ENCODE measurements at places on chromosomes 7 and 10. TPM values are rescaled to one million over a fixed set of nuclear protein-coding genes. Genes with fewer than 3 reads are reported as not detected.

Gene TUBGCP2
- total RNA-seq = 37.7 TPM

Gene CPXM2
- 2.0 TPM for total RNA-seq

Gene HABP2
- total RNA-seq = not detected

Gene GNA12
- total RNA-seq = 8.3 TPM

Gene C10orf67
- not detected for total RNA-seq

Gene CFAP46
- total RNA-seq = 27.9 TPM

Gene ZNF273
- total RNA-seq = 9.3 TPM

Gene TBX20
- total RNA-seq = not detected

Gene HEPACAM2
- not detected for total RNA-seq

Gene IL6
- 2.4 TPM for total RNA-seq

- DNase-seq = no peak
- H3K27ac ChIP-seq = no peak overlapping the region
- peaks cover 39% of the 10 kb centered on the region for H3K4me1 ChIP-seq
- H3K4me3 ChIP-seq = no peak overlapping the region
- no peaks in the 10 kb centered on the region for H3K36me3 ChIP-seq
Observed at GRCh38 chr10:63697956-63698786, 177.0 kb downstream of the REEP3 start.

DNA sequence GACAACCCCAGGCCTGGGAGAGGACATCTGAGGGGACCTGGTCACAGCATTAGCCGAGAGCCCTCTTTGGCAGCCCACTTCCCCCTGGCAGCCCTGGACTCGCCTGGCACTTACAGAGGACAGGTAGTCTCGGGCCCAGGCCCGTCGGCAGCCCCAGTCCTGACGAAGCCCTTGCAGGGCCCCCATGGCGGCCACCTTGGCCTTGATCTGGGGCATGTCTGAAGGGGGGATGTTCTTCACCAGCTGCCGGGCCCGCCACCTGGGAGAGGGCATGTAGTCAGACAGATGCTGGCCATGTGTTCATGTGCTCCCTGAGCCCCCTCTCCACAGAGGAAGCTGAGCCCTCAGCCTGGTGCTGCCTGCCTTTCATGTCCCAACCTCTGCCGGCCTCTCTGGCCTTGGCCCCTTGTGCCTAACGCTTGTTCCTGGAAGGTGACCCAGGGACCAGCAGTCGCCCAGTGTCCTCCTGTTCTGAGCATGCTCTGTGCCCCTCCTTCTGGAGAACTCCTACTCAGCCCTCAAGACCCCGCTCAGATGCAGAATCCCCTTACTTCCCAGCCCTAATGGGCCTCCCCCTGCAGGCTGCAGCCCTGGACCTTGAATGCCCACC is 13.9 kb downstream of the MYO1G start:
- no peak overlapping the region for H3K4me3 ChIP-seq
- no peak overlapping the region for H3K27ac ChIP-seq
- H3K36me3 ChIP-seq = no peaks in the 10 kb centered on the region
- H3K4me1 ChIP-seq = no peaks in the 10 kb centered on the region

GRCh38 chr7:54596747-54597146 is 54.6 kb downstream of the VSTM2A start:
- DNase-seq = no peak
- H3K27me3 ChIP-seq = no peaks in the 10 kb centered on the region
- no peak overlapping the region for H3K27ac ChIP-seq

- H3K27ac ChIP-seq = no peak overlapping the region
- H3K36me3 ChIP-seq = peaks cover 11% of the 10 kb centered on the region
- no peaks in the 10 kb centered on the region for H3K27me3 ChIP-seq
- no peak for DNase-seq
- no peaks in the 10 kb centered on the region for H3K4me1 ChIP-seq
Observed at GRCh38 chr7:99061001-99061776, 82.7 kb downstream of the SMURF1 start.

DNA sequence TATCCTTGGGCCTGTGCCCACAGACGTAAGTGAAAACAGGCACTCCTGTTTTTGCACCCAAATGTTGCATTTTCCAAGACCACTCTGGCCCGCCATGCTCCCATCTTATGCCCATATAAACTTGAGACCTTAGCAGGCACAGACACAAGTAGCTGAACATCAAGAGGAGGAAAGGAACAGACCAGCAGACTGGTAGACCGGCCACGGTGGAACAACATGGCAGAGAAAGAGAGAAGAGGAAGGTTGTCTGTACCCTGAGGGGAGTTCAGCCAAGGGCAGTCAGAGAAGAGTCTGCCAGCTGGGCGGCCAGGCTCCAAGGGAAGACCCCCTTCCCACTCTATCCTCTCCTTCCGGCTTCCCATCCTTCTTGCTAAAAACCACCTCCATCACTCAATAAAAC is 85.3 kb downstream of the GPR37 start:
- DNase-seq = no peak
- no peaks in the 10 kb centered on the region for H3K4me1 ChIP-seq
- H3K4me3 ChIP-seq = no peak overlapping the region
- no peaks in the 10 kb centered on the region for H3K27me3 ChIP-seq

- no peaks in the 10 kb centered on the region for H3K27me3 ChIP-seq
- no peak for DNase-seq
- H3K36me3 ChIP-seq = no peaks in the 10 kb centered on the region
- H3K4me3 ChIP-seq = no peak overlapping the region
Observed at GRCh38 chr7:95525503-95525902, 39.8 kb downstream of the ASB4 start.

GRCh38 chr10:43076876-43077420 is at the start of gene RET:
Gene RET (plus strand): TSS chr10:43077069. CDS start chr10:43077259, 190 bp downstream.
- H3K4me3 ChIP-seq = peak within 1 kb of the TSS; percentile 57
- no peaks in the 10 kb centered on the region for H3K36me3 ChIP-seq
- peaks cover 31% of the 10 kb centered on the region for H3K27me3 ChIP-seq
- no peak for DNase-seq

- no peak overlapping the region for H3K27ac ChIP-seq
- no peaks in the 10 kb centered on the region for H3K36me3 ChIP-seq
- no peaks in the 10 kb centered on the region for H3K27me3 ChIP-seq
- no peak overlapping the region for H3K4me3 ChIP-seq
- H3K4me1 ChIP-seq = no peaks in the 10 kb centered on the region
Observed at GRCh38 chr10:63611078-63611477, 89.9 kb downstream of the REEP3 start.

DNA sequence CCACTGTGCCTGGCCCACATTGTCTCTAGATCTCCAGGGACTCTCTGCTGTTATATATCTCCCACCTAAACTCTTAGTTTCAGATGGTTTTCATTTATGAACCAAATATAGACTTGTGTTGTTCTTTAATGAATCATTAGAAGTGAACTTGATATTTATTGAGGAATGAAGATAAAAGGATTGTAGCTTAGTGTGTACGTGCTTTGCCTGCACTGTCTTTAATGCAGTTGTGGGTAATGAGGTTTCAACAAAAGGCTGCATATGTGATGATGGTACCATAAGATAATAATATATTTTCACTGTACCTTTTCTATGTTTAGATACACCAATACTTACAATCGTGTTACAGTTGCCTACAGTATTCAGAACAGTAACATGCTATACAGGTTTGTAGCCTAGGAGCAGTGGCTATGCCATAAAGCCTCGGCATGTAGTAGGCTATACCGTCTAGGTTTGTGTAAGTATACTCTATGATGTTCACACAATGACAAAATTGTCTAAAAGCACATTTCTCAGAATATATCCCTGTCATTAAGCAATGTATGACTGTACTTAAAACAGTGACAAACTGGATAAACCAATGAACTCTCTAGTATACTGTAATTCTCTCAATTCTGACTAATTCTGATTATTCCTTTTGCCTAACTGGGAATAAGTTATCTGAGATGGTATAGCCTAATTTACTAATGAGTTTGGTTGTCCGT is 25.2 kb downstream of the VCL start:
- DNase-seq = no peak
- no peaks in the 10 kb centered on the region for H3K27me3 ChIP-seq
- H3K4me3 ChIP-seq = no peak overlapping the region
- peak overlapping the region; percentile 41 for H3K27ac ChIP-seq

- no peaks in the 10 kb centered on the region for H3K27me3 ChIP-seq
- no peaks in the 10 kb centered on the region for H3K36me3 ChIP-seq
- H3K27ac ChIP-seq = no peak overlapping the region
- H3K4me1 ChIP-seq = no peaks in the 10 kb centered on the region
- DNase-seq = no peak
Observed at GRCh38 chr10:37442882-37443281, 317.5 kb downstream of the ANKRD30A start.

DNA sequence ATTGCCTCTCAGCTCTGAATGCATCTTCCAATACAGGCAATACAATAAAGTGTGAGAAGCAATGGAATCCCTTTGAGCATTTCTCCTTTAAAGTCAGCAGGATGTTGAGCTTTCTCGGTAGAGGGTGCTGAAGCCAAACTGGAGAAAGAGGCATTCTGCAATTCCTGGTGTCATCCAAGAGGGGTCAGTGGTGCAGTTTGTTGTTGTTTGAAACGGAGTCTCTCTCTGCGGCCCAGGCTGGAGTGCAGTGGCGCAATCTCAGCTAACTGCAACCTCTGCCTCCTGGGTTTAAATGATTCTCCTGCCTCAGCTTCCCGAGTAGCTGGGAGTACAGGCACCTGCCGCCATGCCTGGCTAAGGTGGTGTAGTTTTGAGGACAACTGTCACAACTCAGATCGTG is 486.5 kb downstream of the CALN1 start:
- H3K36me3 ChIP-seq = no peaks in the 10 kb centered on the region
- H3K4me3 ChIP-seq = no peak overlapping the region
- H3K27ac ChIP-seq = no peak overlapping the region
- DNase-seq = no peak

GRCh38 chr10:127949831-127950230 is 42.9 kb downstream of the PTPRE start:
- H3K4me3 ChIP-seq = no peak overlapping the region
- no peaks in the 10 kb centered on the region for H3K4me1 ChIP-seq
- H3K27me3 ChIP-seq = no peaks in the 10 kb centered on the region
- no peak overlapping the region for H3K27ac ChIP-seq
- H3K36me3 ChIP-seq = no peaks in the 10 kb centered on the region
- DNase-seq = no peak

- no peak overlapping the region for H3K4me3 ChIP-seq
- peaks cover 3% of the 10 kb centered on the region for H3K4me1 ChIP-seq
- no peaks in the 10 kb centered on the region for H3K36me3 ChIP-seq
- DNase-seq = no peak
- no peak overlapping the region for H3K27ac ChIP-seq
Observed at GRCh38 chr7:54987772-54988171, 31.0 kb upstream of the EGFR start.

- peaks cover 4% of the 10 kb centered on the region for H3K4me1 ChIP-seq
- H3K4me3 ChIP-seq = no peak overlapping the region
- H3K27ac ChIP-seq = no peak overlapping the region
- no peaks in the 10 kb centered on the region for H3K36me3 ChIP-seq
- DNase-seq = no peak
- H3K27me3 ChIP-seq = no peaks in the 10 kb centered on the region
Observed at GRCh38 chr10:104077247-104077646, 8.4 kb downstream of the COL17A1 start.

DNA sequence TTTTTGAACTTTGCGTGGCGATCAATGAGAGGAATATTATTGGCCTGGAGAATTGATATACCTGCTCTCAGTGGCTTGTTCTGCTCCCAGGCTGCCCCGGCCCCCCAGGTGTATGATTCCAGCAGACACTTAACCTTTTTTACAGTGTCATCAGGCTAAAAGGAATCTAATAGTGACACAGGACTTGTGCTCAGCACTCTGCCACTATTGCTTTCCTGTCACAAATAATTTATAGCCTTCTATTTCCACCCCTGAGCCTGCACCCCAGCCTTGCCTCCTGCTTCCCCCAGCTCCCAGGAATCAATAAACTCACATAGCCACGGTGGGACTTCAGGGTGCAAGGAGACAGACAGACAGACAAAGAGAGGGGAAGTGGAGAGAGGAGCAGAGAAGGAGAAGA is 28.3 kb downstream of the PAX2 start:
- H3K36me3 ChIP-seq = no peaks in the 10 kb centered on the region
- peaks cover 3% of the 10 kb centered on the region for H3K27me3 ChIP-seq
- H3K27ac ChIP-seq = no peak overlapping the region
- no peak for DNase-seq

DNA sequence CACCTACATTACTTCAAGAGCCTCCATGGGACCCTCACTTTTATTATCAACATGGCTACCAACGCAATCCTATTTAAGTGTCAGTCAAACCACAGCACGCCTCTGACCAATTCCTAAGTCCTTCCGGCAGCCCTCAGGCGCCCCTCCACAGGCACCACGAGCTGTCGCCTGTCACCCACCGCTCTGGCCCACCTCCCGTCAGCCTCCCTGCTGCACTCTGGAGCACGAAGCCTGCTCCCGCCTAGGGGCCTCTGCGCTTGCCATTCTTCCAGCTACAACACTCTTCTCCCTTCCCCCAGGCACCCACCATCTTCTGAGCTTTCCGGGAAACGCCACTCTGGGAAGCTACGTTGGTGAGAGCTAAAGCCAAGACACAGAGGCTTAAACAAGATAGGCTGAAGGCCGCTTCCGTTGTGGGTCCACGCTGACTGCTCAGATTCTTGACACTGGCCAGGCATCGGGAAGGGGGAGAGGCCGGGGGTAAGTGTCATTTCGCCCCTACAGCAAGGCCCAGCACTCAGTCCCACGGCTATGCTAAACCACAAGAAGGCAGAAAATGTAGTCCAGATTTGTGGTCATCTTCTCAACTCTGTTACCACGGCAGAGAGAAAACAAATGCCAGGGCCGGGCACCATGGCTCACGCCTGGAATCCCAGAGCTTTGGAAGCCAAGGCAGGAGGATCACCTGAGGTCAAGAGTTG is 56.7 kb downstream of the GNA12 start:
- no peaks in the 10 kb centered on the region for H3K36me3 ChIP-seq
- H3K27me3 ChIP-seq = no peaks in the 10 kb centered on the region
- DNase-seq = no peak
- peaks cover 23% of the 10 kb centered on the region for H3K4me1 ChIP-seq
- H3K27ac ChIP-seq = no peak overlapping the region

DNA sequence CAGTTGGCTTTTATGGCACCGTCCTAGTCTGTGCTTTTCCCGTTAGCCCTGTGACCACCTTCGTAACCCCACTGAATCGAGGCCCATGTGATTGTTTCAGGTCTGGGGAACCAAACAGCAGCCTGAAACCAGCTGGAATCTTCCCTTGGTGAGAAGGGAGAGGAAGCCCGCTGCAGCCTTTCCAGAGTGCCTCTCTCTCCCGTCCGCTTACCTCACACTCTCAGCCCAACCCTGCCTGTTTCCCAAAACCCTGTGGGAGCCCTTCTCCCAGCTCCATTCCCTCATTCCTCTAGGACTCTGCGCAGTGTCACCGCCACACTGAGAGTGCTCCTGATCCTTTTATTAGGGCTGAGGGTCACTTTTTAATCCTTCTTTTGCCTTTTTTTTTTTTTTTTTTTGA is 139.6 kb downstream of the WDR37 start:
- H3K36me3 ChIP-seq = no peaks in the 10 kb centered on the region
- no peak overlapping the region for H3K4me3 ChIP-seq
- H3K4me1 ChIP-seq = no peaks in the 10 kb centered on the region
- no peak for DNase-seq
- H3K27me3 ChIP-seq = no peaks in the 10 kb centered on the region

- peaks cover 50% of the 10 kb centered on the region for H3K4me1 ChIP-seq
Observed at GRCh38 chr10:110762109-110762848, 109.4 kb upstream of the PDCD4 start.
